ENCODE measurements at places on chromosomes 7 and 10. TPM values are rescaled to one million over a fixed set of nuclear protein-coding genes. Genes with fewer than 3 reads are reported as not detected.
A peak's percentile ranks its signal among the peaks of the same experiment; 100 is the strongest.

DNA sequence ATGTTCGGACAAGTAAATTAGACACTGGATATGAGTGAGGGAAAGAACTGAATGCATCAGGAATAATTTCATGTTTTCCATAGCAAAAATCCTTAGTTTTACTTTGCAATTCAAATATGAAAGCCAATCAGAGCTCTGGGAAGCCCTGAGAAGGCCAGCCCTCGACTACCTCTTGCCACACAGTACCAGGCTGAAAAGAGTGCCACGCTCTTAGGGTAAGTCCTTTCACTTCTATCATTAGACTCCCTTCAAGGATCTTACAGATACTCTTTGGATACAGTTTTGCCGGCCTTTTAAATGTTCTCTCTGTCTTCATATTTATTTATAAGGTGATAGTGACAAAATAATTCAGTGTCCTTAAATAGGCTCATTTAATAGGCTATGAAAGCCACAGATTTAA is 1.9 kb downstream of the COBL start:
- DNase-seq, result no peak

DNA sequence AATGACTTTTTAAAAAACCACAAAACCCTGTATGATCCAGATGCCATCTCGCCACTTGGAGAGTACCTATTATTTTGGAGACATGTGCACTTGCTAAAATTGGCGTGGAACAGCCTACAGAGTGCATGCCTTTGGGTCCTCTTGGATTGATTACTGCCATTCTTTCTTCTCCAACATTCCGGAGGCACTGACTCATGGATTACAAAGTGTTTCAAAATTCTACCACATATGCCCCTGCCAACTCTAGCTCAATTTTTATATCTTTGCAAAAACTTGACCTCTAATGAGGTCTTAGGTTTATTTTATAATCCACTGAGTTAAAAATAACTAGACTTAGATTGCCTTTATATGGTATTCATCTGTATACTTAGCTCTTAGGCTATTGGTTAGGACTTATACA is 55.8 kb upstream of the KIF5B start:
- no peak for DNase-seq

GRCh38 chr10:132443983-132444876 is 47.2 kb downstream of the PWWP2B start:
- no peak for DNase-seq

DNA sequence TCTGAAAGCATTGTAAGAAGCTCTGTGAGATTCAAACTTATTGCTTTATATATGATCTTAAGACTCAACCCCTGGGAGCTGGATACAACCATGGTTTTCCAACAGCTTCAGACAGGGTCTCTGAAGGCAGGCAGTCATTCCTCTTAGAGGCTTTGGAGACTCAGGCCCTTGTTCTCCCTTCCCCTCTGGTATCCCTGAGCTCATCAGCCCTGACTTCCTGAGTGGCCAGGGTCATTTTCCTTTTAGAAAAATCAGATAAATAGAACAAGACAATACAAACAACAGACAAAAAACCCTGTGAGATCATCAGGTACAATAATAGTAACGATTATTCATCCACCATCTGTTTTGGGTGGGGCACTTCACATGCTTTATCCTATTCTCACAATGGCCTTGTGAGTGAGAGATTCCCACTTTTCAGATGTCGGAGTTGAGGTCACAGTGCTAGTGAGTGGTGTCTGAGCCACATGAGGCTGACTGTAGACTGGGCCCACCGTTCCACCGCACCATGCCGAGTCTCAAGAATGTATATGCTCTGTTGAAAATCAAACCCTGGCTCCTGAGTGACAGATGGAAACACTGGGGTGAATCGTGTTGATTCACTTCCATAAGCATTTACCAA is 144.2 kb downstream of the CXCL12 start:
- DNase-seq, result no peak

- DNase-seq, result no peak
Observed at GRCh38 chr10:107031931-107032699, 132.4 kb downstream of the SORCS1 start.

GRCh38 chr7:33849004-33849403 is 56.3 kb upstream of the BMPER start:
- no peak for DNase-seq

- DNase-seq, result peak; percentile 56
Observed at GRCh38 chr10:80528185-80528700, 9.5 kb upstream of the SH2D4B start.

- DNase-seq, result no peak
Observed at GRCh38 chr7:17244786-17245185, 53.7 kb upstream of the AHR start.

Gene CYP3A7
- 1.1 TPM for total RNA-seq

DNA sequence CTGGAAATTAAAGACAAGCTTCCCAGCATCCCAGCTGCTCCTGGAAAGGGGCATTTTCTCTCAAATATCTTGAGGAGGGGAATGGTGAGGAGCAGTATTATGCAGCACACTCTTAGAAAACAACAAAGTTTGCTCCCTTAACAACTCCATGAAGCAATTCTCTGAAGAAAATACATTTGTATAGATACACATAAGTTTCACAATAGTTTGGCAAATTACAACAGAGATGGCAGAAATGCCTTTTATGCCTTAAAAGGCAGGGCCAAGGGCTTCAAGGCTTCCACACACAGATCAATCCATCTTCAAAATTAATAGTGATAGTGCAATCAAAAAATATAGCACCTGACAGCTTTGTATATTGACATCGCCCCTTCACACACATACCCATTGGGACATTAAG is 12.2 kb downstream of the DGKI start:
- no peak for DNase-seq

All from upper lobe of left lung (tissue), 6 donors.